ENCODE measurements at places on chromosomes 16 and 17.

- DNase-seq: no peak
These were observed 13.3 kb downstream of the RMI2 start for GRCh38 chr16:11358531-11358930.

DNA sequence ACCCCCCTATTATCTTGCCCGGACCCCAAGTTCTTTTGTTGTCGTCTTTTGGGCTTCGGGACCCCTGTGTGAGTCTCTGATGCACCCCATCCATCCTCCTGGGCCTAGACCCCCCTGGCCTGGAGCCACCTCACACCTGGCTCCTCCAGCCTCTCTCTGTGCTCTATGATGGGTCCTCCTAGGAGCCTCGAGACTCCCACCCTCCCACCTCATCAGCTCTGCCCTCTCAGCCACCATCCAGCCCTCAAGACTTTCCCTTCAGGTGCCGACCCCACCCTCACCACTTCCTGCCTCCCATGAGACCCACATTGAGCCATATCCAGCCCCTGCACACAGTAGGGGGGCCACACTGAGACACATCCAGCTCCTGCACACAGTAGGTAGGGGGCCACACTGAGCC, 8.7 kb upstream of the ATP2A3 start:
- no peak for DNase-seq

- no peak for DNase-seq
These were observed 8.8 kb downstream of the TAX1BP3 start for GRCh38 chr17:3659541-3660111.

GRCh38 chr17:41760878-41761277, 25.6 kb downstream of the JUP start:
- no peak for DNase-seq

- DNase-seq: no peak
These were observed 155.6 kb upstream of the CNTNAP4 start for GRCh38 chr16:76121636-76122035.

- no peak for DNase-seq
These were observed 13.5 kb downstream of the CUEDC1 start for GRCh38 chr17:57941384-57942370.

DNA sequence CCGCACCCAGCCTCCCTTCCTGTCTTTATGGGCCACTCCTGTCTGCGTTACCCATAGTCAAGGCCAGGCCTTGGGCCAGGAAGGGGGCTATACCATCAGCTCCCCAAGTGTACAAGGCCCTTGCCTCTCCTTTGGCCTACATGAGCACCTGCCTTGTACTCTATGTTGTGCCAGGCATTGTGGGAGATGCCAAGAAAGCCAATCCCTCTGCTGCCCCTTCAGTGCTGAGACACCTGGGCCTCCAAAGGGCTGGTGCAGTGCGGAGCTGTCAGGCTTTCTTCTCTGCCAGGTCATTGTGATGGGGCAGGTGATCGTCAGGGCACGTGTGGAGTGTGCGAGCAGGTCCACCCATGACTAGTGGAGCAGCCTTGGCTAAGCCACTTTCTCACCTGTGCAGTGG, 59.9 kb downstream of the MPRIP start:
- DNase-seq: no peak

DNA sequence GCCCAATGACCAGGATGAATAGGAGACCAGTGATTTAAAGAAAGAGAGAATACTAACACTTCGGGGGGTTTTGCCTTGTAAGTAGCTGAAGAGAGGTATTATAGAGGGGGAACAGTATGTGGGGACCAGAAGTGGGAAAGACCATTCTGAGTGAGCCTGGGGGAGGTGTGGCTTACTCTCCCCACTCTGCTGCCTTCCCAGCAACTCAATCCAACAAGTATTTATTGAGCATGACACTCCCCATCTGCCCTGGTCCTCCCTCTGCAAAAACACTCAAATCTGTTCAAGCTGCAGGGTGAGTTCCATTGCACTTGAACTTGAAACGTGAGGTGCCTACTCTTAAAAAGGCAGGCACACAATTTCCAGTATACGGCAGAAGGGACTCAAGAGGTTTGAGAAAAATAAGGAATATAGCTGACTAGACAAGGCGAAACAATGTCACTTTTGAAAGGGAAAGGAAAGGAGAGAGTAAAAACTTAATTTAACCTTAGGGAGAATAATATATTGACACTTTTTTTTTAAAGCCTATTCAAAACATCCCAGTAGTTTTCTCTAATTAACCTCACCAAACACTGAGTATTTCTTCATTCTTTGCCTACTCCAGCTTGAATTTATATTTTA, 8.2 kb downstream of the FAM117A start:
- DNase-seq: no peak

DNA sequence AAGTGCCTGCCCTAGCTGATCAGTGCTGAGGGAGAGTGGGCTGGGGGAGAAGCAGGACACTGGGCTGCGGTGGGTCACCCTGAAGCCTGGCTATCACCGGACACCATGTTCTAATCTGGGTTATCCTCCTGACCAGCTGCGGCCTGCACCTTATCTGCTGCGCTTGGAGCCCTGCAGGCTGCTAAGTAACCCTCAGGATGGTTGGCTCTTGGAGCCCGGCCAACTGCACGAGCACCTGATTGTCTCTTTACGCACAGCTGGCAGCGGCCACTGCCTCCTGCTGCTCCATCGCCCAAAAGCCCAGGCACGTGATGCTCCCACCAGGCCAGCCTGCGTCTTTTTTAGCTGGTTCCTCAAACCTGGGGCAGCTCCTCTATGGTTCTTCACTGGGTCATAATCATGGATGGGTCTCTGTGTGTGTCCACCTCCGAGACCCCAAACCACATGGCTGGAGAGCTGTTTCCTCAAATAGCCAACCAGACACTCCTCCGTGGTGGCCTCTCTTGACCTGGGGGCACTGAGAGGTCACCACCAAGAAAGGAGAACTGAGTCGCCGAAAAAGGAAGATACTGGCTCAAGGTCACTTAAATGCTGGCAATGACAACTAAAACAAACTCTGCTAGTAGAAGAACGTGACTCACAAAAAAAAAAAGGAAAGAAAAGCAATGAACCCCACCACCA, 21.7 kb downstream of the SPHK1 start:
- no peak for DNase-seq

GRCh38 chr16:54446639-54447038, 160.1 kb upstream of the IRX3 start:
- no peak for DNase-seq

DNA sequence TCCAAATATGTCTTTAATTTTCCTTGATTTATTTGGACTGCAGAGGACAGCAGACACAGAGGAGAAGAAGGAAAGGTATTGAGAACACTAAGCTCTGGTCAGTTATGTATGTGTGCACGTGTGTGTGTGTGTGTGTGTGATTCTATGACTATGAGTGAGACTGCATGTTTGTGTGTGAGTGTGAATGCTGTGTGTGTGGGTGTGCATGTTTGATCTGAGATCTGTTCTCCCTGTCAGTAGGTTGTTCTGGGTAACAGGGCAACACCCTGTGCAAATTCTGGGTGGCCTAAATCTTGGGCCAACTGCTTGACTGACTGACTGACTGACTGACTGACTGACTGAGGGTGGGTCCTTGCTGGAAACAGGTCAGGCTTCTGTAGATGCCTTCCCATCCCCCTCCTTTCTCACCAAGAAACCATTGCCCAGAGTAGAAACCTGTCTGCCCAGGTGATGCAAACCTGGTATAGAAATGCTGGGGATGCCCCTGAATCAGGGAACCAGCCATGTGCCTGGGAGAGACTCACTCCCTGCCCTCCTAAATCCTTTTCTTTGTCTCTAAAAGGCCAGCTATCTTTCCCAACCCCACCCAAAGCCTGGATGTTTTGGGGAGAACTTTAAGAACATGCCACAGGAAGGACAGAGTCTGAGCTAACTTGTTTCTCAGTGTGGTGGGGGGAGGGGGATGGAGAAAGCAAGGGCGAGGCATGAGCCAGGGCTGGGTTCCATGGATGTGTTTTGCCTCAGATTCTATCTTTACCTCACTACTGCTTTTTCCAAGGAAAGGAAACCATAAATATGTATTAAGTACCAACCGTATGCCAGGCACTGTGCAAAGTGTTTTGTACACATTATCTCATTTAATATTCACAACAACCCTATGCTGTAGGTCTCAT, 4.5 kb upstream of the NR1D1 start:
- DNase-seq: no peak

- DNase-seq: no peak
These were observed 219.9 kb upstream of the CIBAR2 start for GRCh38 chr16:85332175-85332574.

GRCh38 chr17:36697903-36698530, 96.6 kb downstream of the MRM1 start:
- DNase-seq: no peak

DNA sequence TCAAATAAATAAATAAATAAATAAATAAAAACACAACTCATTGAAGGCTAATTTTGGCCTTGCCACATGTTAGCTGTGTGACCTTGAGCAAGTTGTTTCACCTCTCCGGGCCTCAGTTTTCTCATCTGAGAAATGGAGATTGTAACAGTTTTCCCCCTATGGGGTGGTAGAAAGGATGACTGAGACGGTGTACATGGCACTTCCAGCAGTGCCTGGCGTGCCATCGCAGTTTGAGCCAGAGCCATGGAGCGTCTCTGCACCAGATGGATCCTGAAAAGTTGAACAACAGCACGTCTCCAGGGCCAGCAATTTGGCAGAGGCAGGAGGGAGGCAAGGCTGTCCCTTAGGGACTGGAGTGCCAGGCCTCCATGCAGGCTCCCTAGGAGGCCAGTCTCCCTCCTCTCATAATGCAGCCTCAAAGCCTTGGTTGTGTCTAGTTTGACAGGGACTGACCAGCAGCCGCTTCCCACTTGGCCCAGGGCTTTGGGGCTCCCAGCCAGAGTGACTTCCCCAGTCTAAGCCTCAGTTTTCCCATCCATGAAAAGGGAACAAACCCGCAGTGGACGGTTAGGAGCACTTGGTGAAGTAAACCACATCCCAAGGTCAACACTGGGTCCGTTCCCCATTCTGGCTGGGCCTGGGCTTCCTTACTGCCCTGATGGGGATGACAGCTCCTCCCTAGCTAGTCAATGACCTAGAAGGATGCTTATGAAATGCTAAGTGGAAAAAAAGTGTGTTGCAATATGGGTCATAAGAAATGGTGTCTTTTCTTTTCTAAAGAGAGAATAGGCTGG, 19.3 kb downstream of the SOCS1 start:
- no peak for DNase-seq

DNA sequence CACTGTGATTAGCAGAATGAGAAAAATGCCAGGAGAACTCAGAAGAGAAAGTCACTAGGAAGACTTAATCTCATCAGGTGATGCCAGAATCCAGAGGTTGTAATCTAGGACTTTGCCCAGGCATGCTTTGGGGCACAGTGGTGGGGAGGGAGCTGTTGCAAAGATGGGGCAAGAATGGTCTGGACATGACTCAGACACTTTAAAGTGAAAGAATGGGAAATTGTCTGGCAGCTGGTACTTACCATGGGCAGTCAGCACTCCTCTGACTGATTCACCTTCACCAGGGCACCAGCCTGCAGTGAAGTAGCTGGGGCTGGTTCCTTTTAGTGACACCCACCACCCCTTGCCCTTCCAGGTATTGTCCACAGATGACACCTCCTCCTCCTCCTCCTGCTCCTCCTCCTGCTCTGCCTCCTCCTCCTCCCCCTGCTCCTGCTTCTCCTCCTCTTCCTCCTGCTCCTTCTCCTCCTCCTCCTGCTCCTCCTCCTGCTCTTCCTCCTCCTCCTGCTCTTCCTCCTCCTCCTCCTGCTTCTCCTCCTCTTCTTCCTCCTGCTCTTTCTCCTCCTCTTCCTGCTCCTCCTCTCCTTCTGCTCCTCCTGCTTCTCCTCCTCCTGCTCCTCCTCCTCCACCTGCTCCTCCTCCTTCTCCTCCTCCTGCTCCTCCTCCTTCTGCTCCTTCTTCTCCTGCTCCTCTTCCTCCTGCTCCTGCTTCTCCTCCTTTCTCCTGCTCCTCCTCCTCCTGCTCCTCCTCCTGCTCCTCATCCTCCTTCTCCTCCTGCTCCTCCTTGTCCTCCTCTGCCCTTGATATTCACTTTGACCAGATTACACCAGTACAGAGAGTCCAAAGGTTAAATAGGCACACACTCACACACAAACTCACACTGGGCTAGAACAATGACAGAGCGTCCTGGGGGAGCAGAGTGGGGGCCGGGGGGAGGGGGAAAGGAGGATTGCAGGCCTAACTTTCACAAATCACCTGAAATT, at the start of gene CHD9NB:
Gene CHD9NB, minus strand, starts transcription at position 379 of the 983 bp plus-strand sequence. CDS start 8,739 bp downstream, outside the sequence.
- peak; percentile 18 for DNase-seq

DNA sequence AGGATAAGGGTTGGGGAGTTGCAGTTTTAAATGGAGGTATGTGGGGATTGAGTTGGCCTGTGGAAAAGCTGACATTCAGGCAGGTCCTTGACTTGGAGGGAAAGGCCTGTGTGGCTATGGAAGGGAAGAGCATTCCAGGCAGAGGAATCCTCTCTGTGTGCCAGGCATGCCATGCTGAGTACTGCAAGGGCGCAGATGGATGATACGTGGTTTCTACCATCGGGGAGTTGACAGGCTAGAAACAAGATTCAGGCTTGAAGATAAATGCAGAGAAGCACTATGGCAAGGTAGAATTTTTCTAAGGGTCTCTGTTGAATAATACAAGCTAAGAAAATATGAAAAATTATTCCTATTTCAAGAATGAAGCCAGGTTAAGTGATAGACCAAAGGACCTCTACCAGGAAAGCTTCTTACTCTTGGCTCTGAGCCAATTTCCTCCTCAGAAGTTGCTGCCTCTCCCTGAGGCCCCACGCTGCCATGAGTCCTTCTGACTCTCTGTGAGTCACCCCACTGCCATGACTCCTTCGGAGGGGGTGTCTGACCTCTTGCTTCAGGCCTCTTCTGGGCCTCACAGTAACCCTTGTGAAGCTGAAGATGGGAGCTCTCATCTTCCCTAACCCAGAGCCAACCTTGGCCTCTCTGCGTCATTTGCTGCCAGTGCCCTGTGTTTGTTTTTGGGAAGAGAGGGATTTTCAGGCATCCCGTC, 75.8 kb downstream of the WNT3 start:
- peak; percentile 27 for DNase-seq

GRCh38 chr17:79473111-79473875, 137.6 kb downstream of the RBFOX3 start:
- DNase-seq: no peak

- no peak for DNase-seq
These were observed 6.4 kb downstream of the KRT38 start for GRCh38 chr17:41434415-41434814.

- DNase-seq: no peak
These were observed 1.1 kb downstream of the CCL13 start for GRCh38 chr17:34357398-34357797.

DNA sequence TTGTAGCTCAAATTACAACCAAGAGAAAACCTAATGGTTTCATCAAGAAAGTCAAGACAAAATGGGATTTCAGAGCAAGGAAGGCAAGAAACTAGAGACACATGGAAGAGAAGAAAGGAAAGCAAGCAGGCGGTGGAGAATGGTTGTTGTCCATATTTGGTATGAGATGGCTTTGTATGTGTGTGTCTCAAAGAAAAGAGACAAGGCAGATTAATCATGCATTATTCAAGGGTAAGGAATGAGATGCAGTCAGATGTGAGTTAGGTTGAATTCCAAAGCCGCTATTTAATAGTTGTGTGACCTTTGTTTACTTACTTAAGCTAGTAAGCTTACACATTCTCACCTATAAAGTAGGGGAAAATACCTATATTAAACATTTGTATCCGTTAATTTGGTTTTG, 1029.6 kb downstream of the CDH11 start:
- DNase-seq: no peak

GRCh38 chr17:74567397-74567796, at the start of gene CD300H:
TSS of gene CD300H (minus strand) at chr17:74567509.
- no peak for DNase-seq

GRCh38 chr17:46736100-46736499, 82.4 kb downstream of the WNT3 start:
- DNase-seq: no peak

GRCh38 chr17:61230972-61231820, 168.4 kb upstream of the TBX2 start:
- no peak for DNase-seq
